ENCODE measurements at places on chromosomes 11 and 22. TPM values are rescaled to one million over a fixed set of nuclear protein-coding genes. Genes with fewer than 3 reads are reported as not detected.

The KIRREL3 gene
- not detected for total RNA-seq

The TRIM66 gene
- 17.9 TPM for total RNA-seq

The APOA4 gene
- total RNA-seq: not detected

GRCh38 chr11:122983438-122984185, 2.0 kb upstream of the BSX start:
- H3K4me3 ChIP-seq: peak overlapping the region; percentile 77
- no peaks in the 10 kb centered on the region for H3K4me1 ChIP-seq
- no peaks in the 10 kb centered on the region for H3K36me3 ChIP-seq

DNA sequence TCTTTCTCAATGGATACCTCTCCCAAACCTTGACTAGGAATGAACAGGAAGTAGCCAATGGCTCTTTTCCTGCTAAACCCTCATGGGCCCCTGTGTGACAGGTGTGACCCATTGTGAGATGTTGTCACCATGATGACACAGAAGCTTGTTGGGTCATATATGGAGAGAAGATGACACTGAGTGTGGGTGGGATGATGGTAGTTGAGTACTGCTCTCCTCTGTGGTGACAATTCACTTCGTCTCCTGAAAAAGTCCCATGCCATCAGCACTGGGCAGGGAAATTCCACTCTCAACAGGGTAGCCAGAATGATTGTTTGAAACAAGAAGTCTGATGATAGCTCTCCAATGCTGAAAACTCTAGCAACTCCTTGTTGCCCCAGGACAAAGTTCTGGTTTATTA, 94.0 kb upstream of the SEZ6L start:
- DNase-seq: no peak
- H3K36me3 ChIP-seq: no peaks in the 10 kb centered on the region
- H3K27me3 ChIP-seq: no peaks in the 10 kb centered on the region
- no peaks in the 10 kb centered on the region for H3K4me1 ChIP-seq
- no peak overlapping the region for H3K4me3 ChIP-seq

DNA sequence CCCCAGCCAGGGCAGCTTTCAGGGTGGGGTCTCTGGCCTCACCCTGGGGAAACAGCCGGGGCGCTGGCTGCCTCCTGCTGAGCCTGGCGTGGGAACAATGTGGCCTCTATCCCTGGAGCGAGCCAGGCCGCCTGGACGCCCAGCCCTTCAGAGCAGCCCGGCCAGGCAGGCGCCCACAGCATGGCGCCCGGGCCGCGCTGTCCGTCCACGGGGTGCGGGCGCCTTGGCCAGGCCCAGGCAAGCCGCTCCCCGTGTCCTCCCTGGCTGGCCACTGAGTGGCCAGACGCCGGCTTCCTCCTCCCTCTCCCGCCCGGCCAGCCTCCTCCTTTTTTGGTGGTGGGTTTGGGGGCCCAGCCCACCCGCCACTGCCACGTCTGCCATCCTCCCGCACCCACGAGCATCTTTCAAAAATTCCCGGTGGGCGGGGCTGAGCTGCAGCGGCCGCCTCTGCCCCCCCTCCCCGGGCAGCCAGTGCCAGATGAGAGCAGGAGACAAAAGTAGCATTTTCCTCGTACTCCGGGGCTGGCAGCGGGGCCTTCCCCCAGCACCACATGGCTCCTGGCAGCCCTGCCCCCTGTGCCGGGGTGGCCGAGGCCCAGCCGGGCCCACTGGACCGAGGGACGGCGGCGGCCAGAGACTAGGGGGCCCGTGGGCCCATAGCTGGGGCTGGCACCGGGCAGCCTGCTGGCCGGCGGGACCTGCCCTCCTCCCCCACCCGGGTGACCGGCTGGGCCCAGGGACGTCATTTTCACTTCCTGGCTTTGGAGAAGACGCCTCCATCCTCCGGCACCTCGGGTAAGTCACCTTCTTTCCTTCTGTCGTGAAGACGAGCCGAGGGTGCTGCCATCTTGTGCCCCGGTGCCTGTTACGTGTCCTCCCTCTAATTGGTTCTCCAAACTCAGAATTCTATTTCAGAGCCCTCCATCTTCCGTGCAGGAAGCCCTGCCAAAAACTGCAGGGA, 70.2 kb upstream of the PPARA start:
- peak overlapping the region; percentile 93 for H3K27ac ChIP-seq
- H3K4me3 ChIP-seq: peak overlapping the region; percentile 38
- peaks cover 67% of the 10 kb centered on the region for H3K4me1 ChIP-seq
- H3K36me3 ChIP-seq: no peaks in the 10 kb centered on the region

- no peak for DNase-seq
- H3K4me3 ChIP-seq: no peak overlapping the region
- H3K27me3 ChIP-seq: no peaks in the 10 kb centered on the region
- no peaks in the 10 kb centered on the region for H3K36me3 ChIP-seq
Observed at GRCh38 chr22:30170129-30170528, 76.4 kb downstream of the LIF start.

DNA sequence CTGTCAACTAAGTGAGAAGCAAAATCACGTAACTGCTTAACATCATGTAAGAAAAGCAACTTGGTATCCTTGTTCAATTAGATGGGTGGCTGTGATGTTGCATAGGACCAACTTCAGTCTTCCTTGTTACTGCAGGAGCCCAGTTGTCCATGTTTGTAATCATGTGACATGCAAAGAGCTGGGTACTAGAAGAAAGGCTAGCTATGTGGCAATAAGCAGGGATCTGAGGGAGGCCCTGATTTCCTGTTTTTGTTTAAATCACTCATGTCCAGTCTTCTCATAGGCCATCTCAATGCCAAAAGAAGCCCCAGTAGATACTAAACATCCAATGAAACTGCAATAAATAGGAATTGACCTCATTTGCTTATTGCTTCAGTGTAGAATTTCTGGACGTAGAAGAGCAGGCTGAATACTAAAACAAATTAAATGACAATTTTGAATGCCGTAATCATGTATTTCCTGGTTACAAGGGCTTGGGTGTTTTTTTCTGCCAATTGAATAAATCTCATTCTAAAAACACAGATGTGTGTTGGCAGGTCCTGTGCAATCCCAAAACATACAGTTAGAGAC, 140.8 kb upstream of the ARHGAP20 start:
- no peaks in the 10 kb centered on the region for H3K4me1 ChIP-seq
- H3K27ac ChIP-seq: no peak overlapping the region
- H3K4me3 ChIP-seq: no peak overlapping the region
- no peaks in the 10 kb centered on the region for H3K27me3 ChIP-seq
- no peak for DNase-seq

DNA sequence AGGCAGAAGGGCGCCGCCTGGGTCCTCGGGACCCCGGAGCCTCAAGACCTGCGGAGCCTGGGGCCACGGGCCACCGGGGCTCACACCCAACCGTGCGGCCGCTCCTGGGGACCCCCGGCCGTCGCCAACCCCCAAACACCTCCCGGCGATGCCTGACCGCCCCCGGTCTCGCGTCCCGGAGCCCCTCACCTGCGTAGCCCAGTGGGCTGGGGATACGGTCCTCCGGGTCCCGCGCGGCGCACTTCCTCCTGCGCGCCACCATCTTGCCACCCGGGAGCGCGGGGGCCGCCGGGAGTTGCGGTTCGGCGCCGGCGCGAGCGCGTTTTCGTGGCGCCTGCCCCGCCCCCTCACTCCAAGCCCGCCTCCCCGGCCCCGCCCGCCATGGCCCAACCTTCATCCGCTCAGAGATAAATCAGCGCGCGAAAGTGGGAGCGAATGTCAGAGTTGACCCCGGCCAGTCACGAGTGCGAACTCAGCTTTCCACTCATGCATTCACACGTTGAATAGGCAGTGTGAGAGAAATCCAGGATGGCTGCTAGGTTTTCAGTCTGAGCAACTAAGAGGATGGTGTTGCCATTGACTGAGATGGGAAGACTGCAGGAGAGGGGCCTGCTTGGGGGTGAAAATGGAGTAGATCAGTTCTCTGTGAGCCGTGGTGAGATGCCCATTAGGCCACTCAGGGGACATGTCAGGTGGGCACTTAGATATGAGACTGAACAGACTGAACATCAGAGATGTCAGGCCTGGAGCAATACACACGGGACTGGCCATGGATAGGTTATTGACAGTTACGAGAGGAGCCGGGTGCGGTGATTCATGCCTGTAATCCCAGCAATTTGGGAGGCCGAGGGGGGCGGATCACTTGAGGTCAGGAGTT, at the start of gene RRP7A:
RRP7A (minus strand) TSS at position 272 of the 877 bp plus-strand sequence; CDS start at position 262, 10 bp downstream.
- H3K4me1 ChIP-seq: peaks cover 12% of the 10 kb centered on the region
- H3K36me3 ChIP-seq: peaks cover 6% of the 10 kb centered on the region
- H3K4me3 ChIP-seq: peak within 1 kb of the TSS; percentile 70
- no peaks in the 10 kb centered on the region for H3K27me3 ChIP-seq

DNA sequence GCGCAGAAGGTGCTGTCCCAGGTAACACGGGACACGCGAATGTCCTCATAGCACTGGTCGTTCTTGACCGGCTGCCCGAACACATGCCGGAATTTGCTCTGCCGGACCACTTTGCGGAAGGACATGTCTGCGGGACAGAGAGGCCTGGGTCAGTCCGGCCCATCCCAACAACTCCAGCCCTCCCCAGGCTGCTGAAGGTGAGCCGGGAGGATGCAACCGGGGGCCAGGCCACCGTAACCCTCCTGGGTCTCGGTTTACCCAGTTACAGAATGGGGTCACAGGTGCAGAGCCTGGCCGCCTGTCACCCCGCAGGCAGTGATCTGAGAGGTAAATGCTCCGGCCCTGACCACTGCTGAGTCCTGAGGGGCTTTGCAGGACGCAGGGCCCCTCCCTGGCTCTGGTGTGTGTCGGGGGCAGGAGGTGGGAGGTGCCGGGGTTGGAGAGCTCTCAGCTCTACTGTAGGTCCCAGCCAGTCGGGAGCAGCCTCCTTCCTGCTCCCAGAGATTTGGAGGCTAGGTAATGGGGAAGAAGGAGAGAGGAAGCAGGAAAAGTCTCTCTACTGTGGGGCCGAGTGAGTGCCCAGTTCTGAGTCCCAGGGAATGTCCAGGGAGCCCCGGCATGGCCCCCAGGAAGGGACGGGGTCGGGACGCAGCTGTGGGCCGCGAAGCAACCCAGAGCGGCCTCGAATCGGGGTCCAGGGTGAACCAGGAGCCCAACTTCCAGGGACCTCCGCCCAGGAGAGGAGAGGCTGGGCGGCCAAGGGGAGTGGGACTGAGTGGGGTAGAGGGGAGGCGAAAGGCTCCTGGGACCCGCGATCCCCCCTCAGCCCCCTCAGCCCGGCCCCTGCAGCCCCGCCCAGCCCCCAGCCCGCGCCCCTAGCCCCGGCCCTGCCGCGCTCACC, 522 bp downstream of the CORO1B start:
- H3K27me3 ChIP-seq: no peaks in the 10 kb centered on the region
- peak overlapping the region; percentile 95 for H3K27ac ChIP-seq
- DNase-seq: no peak
- peaks cover 55% of the 10 kb centered on the region for H3K4me1 ChIP-seq

DNA sequence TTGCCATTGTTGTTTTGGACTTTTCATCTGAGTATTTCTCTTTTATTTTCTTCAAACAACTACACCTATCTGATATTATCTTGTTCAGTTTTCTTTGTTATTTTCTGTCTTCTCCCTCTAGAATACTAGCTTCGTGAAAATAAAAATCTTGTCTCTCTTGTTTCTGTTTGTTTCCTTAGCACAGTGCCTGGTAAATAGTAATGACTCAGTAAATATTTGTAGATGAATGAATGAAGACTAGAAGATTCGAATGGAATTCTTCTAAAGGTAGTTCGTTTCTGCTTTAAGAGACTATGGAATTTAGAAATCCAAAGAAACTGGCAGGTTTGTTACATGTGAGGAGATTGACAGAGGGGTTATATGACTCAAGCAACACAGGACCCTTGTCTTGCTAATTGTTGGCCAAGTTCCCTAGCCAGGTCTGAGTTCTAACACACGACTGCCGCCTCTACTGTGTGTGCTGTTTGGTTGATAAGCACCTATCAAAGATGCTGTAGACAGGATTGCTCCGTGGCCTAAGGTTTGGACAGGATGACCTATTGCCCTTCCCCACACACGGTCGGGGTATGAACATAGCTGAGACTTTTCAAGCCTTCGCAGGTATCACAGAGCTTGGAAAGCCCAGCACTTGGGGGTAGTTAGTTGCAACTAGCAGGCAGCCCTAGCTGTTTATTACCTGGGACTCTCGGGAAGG, 831 bp upstream of the TMEM135 start:
- peak overlapping the region; percentile 75 for H3K4me3 ChIP-seq
- H3K36me3 ChIP-seq: no peaks in the 10 kb centered on the region
- no peak for DNase-seq
- no peaks in the 10 kb centered on the region for H3K27me3 ChIP-seq
- H3K27ac ChIP-seq: peak overlapping the region; percentile 85

DNA sequence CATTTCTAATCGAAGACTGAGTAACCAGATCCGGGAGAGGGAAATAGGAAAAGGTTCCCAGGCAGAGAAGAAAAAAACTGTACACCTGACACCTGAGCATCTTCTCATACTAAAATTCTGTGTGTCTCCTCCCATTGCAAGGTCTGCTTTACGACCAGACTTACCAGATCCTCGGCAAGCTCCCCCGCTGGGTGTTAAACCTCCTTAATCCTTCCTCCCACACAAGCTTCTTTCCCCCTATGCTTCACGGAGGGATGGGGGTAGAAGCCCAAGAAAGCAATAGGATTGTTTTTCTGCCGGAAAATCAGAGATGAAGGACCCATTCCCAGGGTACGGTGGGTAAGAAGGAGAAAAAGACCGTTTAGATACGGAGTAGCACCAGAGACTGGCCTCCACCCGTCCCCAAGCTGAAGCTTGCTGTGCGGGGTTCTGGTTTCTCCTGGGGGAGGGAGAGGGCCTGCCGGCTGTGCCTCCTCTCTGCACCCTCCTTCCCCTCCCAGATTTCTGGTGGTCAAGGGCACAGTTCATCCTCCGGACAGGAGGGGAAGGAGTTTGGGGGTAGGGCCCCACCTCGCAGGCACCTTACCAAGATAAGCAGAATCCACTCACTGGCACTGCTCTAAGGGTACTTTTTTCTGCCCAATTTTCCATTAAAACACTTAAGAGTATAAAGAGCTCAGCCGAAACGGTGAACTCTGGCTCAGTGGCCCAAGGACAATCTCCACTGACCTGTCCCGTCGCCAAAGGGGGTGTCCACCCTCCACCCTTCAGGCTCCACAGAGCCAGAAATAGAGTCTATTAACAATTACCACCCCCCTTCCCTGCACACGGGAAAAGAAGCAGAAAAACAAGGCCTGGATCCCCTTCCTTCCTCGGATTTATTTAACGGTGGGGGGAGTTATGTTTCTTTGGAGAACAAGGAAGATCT, 1.2 kb downstream of the TOB2 start:
- no peaks in the 10 kb centered on the region for H3K4me1 ChIP-seq
- peak overlapping the region; percentile 93 for H3K4me3 ChIP-seq
- no peak for DNase-seq
- H3K27me3 ChIP-seq: no peaks in the 10 kb centered on the region
- H3K36me3 ChIP-seq: no peaks in the 10 kb centered on the region

Measured in tibial nerve (tissue), 4 donors.